Right renal pelvis (tissue), 4 donors: ENCODE measurements at places on chromosomes 16 and 17.

DNA sequence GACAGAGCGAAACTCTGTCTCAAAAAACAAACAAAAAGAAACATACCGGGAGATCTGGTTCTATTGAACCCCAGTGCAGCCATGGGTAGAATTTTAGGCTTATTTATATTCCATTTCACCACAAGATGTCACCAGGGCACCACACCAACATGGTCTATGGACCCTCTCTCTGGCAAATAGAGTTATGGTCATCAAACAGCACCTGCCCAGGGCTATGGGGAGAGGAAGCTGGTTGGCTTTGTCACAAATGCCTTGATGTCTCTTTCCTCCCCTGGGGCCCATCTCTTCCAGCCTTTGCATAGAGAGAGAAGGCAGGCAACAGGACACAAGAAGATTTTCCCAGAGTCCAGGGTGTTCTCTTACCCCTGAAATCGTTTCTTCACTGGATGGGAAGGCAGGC, 128.4 kb downstream of the WWOX start:
- DNase-seq = no peak

- no peak for DNase-seq
Observed at GRCh38 chr17:35407531-35407930, 24.8 kb downstream of the SLFN12 start.

- DNase-seq = no peak
Observed at GRCh38 chr16:23324727-23325126, 22.6 kb downstream of the SCNN1B start.

GRCh38 chr17:63138713-63139112, 172.7 kb downstream of the TANC2 start:
- no peak for DNase-seq

DNA sequence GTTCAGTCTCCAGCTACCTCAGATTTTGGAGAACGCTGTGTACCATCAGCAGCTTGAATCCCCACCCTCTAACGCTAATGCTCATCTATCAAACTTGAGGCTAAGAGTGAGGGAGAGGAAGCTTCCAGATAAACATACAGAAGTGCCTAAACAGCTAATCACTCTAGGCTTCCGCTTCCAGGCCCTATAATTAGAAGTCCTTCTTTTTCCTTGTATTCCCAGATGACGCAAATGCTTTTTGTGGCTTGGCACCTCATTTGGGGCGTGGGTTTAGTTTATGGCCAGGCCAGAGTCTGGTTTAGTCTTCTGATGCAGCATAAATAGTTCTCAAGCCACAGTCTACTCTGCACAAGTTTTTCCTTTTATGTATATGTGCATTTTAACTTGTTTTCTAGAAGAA, 263.4 kb downstream of the BCAS3 start:
- DNase-seq = peak; percentile 12

DNA sequence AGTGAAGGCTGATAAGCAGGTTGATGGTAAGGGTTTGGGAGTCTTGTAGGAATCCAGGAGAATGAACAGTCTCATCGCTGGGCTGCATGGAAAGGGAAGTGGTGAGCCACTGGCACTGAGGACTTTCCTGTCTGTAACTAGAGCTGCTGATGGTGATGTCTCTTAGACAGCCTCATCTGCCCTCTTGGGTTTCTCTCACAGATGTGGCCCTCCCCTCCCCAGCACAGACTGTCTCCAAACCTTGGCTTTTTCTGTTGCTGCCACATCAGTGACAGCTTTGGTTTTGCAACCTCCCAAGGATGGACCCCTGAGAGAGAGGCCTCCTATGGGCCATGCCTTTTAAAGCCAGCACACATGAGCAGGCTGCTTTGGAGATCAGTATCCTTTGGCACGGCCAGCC, 16.9 kb downstream of the PLCG2 start:
- no peak for DNase-seq

DNA sequence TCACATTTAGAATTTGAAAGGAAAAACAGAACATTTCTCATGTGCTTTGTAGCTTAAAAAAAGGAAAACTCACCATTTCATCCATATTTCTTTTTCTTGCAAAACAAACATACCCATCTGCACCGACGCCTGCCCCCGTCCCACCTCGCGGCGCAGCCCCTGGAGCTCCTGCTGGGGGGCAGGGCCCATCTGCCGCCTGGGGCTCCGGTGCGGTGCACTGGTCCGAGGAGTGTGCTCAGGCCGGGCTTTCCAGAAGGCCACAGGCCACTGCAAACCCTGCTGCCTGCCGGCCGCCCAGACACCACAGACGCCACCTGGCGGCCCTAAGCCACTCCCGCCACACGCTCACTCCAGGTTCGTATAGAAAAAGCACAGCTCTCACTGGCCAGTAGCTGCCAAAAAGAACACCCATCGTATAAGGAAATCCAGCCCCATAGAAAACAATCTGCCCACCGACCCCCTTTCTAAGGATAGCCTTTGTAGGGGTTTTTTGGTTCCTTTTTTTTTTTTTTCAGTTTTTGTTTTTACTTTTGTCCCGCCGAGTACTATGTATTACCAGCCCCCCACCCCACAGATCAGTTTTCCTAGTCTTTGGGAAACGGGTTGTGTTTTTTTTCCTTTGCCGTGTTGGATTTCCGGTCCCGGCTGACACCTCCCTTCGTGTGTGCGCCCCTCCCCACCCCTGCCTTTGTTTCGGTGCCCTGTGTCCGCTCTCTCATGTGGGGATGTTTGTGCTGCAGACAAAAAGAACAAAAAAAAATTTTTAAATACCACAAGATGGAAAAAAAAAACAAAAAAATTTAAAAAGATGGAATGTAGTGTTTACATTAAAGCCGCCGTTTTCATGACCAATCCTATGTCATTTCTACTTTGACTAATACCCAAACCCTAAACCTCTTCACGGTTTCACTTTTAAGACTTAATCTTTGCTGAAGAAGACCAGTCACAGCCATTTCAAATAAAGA, 68.8 kb downstream of the AMFR start:
- DNase-seq = peak; percentile 81

DNA sequence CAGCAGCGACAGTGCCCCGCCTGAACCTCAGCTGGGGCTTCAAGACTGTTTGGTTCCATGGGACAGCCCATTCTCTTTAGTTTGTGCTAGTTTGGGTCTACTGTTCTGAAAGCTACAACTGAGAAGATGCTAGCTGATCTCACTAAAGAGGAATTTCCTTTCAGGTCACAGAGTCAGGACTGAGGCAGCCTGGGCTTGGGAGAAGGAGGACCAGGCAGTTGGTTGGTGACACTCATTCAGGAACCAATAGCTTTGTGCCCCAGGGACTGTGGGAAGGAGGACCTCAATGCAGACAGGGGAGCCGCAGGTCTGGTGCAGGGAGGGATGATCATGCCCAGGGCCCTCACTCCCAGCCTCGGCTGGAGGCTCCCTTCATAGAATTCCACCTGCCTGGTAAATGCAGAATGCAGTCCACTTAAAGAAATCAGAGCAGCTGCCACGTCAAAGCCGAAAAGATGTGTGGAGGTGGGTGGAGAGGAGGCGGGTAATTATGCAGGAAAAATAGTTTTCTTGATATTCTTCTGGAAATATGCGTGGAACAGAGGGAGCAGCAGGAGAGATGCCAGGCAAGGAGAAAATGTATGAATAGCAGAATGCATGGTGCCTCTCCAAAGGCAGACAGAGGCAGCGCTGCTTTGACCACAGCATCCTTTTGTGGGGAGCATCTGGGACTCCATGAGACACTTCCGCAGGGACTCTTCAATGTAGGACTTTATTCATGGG, 32.6 kb upstream of the ZFP90 start:
- no peak for DNase-seq

DNA sequence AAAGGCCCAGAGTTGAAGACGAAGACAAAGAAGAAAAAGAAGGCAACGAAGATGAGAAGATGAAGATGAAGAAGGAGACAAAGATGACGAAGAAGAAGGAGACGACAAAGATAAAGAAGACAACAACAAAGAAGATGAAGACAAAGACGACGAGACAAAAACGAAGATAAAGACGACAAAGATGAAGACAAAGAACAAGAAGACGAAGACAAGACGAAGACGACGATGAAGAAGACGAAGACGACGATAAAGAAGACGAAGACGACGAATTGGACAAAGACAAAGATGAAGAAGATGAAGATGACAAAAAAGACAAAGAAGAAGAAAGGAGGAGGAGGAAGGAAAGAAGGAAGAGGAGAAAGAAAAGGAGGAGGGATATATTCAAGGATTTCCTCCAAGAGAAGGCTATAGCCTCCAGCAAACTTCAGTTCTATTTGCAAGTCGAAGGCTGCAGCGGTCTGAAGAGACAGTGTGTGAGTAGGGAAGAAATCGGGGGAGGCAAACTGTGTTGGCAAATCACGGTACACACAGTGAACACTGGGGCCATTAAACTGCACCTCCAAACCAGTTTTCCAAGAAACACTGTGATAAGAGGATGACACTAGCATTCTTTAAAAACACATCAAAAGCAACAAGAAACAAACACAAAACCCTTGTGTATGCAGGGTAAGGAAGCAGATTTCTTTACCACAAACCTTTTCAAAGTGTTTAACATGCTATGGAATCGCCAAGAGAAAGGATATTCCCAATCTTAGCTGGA, 40.5 kb downstream of the MARF1 start:
- no peak for DNase-seq

GRCh38 chr16:66231452-66232160, 134.9 kb upstream of the CDH5 start:
- no peak for DNase-seq

GRCh38 chr16:9903-10665, 43.3 kb downstream of the POLR3K start:
- no peak for DNase-seq

DNA sequence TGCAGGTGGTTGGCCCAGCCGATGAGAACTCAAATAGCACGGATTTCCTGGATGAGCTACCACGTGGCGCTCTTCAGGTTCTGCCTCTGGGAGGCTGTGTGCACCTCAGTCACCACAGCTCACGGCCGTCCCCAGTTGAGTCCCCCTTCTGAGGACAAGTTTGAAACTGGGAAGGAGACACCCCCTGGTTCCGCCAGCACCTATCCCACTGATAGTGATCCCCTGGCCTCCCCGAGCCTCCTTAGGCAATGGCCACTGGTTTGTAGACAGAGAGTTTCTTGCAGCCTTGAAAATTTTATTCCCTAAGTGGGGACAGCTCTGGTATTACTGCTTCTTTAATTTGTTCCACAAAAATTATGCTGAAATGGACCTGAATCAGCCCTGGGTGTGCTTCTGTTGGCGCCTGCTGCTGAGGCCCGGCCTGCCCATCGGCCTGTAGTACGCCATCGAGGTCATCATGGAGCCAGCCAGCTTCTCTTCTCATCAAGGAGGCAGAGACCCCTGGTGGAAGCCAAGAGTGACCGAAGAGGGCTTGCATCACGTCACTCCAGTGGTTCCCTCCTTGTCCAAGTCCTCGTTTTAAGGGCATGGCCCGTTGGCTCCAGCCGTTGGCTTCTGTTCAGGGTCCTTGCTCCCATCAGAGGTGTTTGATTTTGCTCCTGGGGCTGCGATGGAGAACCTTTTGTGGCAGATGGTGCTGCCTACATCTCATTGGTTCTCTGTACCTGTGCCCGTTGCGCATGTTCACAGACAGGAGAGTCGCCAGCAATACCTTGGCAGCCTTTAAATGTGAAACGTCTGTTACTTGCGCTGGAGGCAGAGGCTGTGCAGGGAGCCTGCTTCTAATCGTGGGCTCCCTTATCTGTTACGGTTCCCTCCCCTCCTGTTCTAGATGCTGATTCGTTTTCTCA, 9.3 kb downstream of the SMCR8 start:
- DNase-seq = no peak

- no peak for DNase-seq
Observed at GRCh38 chr17:61833536-61834193, 29.7 kb downstream of the BRIP1 start.

- DNase-seq = no peak
Observed at GRCh38 chr17:40175928-40176753, 1.1 kb upstream of the RAPGEFL1 start.

DNA sequence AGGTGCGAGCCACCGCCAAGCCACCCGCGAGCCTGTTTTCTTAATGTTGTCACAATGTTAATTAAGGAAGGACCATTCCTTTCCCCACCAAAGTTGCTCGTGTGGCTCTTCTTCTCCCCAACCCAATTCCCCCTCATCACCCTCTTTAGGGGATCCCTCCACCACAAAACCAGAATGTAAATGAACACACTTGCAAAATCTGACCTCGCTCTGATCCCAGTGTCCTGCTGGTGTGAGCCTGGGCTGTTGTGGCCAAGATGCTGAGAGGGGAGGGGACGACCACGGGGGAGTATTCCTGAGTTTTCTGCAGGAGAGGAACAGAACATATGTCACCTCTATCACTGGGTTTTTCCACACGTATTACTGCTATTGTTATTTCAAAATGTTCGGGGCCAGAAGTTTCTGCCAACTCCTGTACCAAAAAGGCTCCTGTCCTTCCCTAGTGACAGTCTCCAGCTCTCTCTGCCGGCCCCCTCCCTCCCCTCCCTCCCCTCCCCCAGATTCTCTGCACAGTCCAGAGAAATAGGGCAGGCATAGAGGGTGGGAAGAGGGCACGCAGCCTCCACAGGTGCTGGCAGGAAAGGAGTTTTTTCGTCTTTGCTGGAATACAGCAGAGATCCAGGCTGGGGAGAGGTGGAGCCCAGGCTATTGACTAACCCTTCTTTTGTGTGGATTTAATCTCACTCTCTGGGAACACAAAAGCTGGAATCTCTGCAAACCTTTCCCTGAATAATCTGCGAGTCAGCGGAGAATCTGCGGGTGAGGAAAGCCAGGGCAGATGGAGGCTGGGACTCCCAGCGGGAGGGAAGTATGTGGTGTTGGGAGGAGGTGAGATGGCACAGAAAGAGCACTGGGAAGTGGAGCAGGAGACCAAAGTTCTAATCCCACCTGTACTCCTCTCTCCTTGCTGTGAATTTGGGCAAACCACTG, 4.5 kb upstream of the CA4 start:
- DNase-seq = no peak

DNA sequence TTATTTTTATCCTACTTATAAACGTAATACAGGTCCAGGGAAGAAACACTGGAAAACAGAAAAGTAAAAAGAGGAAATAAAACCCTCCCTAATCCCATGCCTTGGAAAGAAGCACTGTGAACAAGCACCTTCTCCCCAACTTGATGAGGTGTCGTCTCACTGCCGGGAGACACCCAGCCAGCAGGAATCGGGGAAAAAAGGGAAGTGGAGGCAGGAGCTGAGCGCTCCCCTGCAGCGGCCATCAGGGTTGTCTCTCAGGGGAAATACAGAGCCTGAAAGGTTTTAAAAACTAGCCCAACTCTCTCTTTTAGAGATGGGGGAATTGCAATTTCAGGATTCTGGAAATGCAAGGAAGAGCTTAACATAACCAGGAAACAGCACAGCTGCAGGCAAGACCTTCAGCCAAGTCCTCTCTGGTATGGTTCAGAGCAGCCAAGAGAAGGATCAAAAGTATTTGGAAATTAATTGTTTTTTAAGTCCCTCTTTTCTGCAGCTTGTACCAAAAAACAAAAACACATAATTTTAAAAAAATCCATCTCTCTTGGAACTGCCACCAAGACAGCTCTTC, 96.3 kb upstream of the RCVRN start:
- DNase-seq = no peak

GRCh38 chr16:67723151-67723910, 4.2 kb upstream of the GFOD2 start:
- DNase-seq = no peak

GRCh38 chr16:10240854-10241613, 58.8 kb upstream of the GRIN2A start:
- DNase-seq = no peak

- peak; percentile 92 for DNase-seq
Observed at GRCh38 chr16:67561824-67562525, 351 bp upstream of the CTCF start.

- DNase-seq = no peak
Observed at GRCh38 chr16:89795676-89796075, 20.8 kb downstream of the FANCA start.

GRCh38 chr17:4498461-4499397, at the start of gene SPNS2:
Gene SPNS2, plus strand, starts transcription at chr17:4498881. Its CDS starts 167 bp downstream, at chr17:4499048.
- no peak for DNase-seq
